ENCODE measurements at places on chromosomes 4 and X. TPM values are rescaled to one million over a fixed set of nuclear protein-coding genes. Genes with fewer than 3 reads are reported as not detected.

Gene F8A2
- total RNA-seq = not detected

Gene VBP1
- total RNA-seq = 70.5 TPM

Gene NOX1
- not detected for total RNA-seq

Gene ADH7
- not detected for total RNA-seq

Gene CDX4
- total RNA-seq = not detected

Gene USP51
- total RNA-seq = 2.5 TPM

Gene PDLIM3
- total RNA-seq = 5.2 TPM

Gene ADH1C
- 0.44 TPM for total RNA-seq

Gene FHIP1A
- 1.4 TPM for total RNA-seq

Gene GPC3
- total RNA-seq = not detected

Gene ASB11
- not detected for total RNA-seq

Gene IL21
- total RNA-seq = not detected

Gene SMARCA1
- total RNA-seq = 65.7 TPM

Gene SERTM2
- total RNA-seq = 1.9 TPM

Gene MSANTD1
- total RNA-seq = 0.33 TPM

Gene WDR17
- 4.3 TPM for total RNA-seq

Gene UCP1
- total RNA-seq = not detected

Gene NALF2
- total RNA-seq = not detected

Gene RPS6KA3
- total RNA-seq = 86.7 TPM

Gene PROM1
- under 0.01 TPM for total RNA-seq

Gene FHDC1
- total RNA-seq = 0.25 TPM

Gene MAGEA8
- not detected for total RNA-seq

Gene GPR50
- not detected for total RNA-seq

Gene RNF212
- 2.0 TPM for total RNA-seq

Gene GLRA3
- under 0.01 TPM for total RNA-seq

Gene STATH
- not detected for total RNA-seq

Gene CLDN22
- not detected for total RNA-seq

Gene HSFX4
- total RNA-seq = not detected

Measured in uterine smooth muscle cell (primary cell).